ENCODE measurements at places on chromosomes 4 and X. TPM values are rescaled to one million over a fixed set of nuclear protein-coding genes. Genes with fewer than 3 reads are reported as not detected.

- H3K4me3 ChIP-seq: no peak overlapping the region
- no peak for DNase-seq
- no peaks in the 10 kb centered on the region for H3K36me3 ChIP-seq
- no peaks in the 10 kb centered on the region for H3K27me3 ChIP-seq
- no peak overlapping the region for H3K27ac ChIP-seq
- peaks cover 2% of the 10 kb centered on the region for H3K4me1 ChIP-seq
Measured at GRCh38 chr4:78569306-78569821, 17.8 kb downstream of the ANXA3 start.

DNA sequence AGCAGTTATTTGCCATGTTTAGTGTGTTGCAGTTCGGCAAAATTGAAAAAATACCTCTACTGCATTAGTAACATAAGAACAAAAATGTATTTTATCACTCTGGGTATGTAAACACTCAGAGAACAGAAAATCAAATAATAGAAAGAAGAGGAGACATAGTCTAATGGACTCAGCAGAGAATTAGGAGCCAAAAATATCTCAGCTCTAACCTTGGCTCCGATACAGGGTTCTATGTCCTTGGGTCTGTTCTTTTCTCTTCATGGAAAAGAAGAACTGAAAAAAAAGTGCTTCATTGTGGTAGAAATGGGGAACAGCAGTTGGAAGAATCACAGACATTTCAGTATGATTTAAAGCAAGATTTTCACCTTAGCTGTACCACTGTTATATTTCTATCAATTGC lies 240.5 kb upstream of the CXXC4 start:
- H3K36me3 ChIP-seq: no peaks in the 10 kb centered on the region
- no peak for DNase-seq
- no peaks in the 10 kb centered on the region for H3K4me1 ChIP-seq
- H3K4me3 ChIP-seq: no peak overlapping the region

GRCh38 chr4:13912966-13913365 lies 285.4 kb upstream of the BOD1L1 start:
- no peaks in the 10 kb centered on the region for H3K36me3 ChIP-seq
- DNase-seq: no peak
- H3K4me3 ChIP-seq: no peak overlapping the region
- H3K27ac ChIP-seq: no peak overlapping the region

- no peak overlapping the region for H3K4me3 ChIP-seq
- H3K36me3 ChIP-seq: no peaks in the 10 kb centered on the region
- no peak overlapping the region for H3K27ac ChIP-seq
- H3K27me3 ChIP-seq: no peaks in the 10 kb centered on the region
- no peak for DNase-seq
- no peaks in the 10 kb centered on the region for H3K4me1 ChIP-seq
Measured at GRCh38 chrX:139191746-139192385, 338.7 kb upstream of the F9 start.

DNA sequence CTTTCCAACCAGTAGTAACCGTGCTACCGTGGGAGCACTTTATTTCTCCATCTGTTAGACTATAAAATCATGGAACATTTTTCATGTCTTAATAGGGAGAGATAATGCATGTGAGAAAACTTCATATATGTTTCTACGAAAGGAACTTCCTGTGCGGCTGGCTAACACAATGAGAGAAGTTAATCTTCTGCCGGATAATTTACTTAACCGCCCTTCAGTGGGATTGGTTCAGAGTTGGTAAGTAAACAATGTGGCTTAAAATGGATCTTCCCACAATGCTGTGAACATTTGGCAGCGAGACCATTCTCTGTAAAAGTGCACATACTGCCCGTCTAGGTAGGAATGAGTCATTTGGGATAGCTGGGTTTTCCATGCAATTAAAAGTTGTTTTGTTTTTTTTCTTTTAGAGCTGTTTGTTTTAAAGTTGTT lies 29.6 kb downstream of the PDK3 start:
- H3K27me3 ChIP-seq: no peaks in the 10 kb centered on the region
- H3K4me1 ChIP-seq: no peaks in the 10 kb centered on the region
- DNase-seq: no peak
- no peak overlapping the region for H3K27ac ChIP-seq

DNA sequence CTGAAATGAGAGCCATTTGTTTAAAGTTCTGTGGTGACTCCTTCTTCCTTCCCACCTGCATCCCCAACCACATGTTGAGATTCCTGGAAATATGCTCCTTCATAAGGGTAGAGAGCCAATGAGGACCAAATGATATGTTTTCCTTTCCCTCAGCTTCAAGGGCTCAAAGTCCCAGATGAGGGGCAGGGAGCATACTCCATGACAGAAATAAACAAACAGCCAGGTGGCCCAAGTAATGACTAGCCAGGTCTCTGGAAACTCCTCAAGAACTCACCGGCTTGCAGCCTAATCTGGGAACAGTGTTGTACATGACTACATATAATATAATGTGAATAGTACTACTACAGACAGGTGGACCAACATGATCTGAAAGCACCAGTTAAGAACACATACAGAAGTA lies 392.3 kb downstream of the PACRGL start:
- H3K4me3 ChIP-seq: no peak overlapping the region
- no peaks in the 10 kb centered on the region for H3K4me1 ChIP-seq
- H3K36me3 ChIP-seq: no peaks in the 10 kb centered on the region
- no peak overlapping the region for H3K27ac ChIP-seq

DNA sequence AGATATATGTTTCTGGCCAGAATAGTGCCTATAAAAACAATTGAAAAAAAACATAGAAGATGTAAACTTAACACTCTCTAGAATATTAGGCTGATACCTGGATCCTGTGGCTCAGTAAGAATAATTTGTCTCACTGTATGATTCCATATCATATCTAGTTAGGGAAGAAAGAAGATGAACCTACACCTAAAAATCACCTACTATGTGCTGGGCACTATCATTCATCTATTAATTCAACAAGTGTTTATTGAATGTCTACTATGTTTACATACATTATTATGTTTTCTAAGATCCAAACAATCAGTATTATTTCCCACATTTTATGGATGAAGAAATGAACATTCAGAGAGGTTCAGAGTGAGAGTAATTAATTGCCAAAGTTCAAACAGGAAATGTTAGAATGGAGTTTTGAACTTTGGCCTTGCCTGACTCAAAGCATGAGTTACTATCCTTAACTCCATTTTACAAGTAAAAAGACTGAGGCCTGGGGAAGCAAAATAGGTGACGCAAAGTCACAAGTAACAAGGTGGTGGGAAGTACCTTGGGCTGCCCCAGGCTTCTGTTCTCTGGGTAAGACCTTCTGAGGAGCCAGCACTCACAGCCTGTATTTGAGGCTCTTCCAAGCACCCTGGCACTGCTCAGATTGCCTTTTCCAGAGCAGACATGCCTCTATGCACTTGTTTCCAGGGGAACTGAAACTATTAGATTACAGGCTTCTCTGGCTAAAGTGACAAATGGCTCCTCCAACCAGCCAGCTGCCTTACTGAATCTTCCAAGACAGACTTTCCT lies 111.1 kb upstream of the ACSL4 start:
- no peak overlapping the region for H3K27ac ChIP-seq
- H3K4me1 ChIP-seq: no peaks in the 10 kb centered on the region
- no peak overlapping the region for H3K4me3 ChIP-seq
- no peak for DNase-seq
- H3K27me3 ChIP-seq: no peaks in the 10 kb centered on the region
- H3K36me3 ChIP-seq: no peaks in the 10 kb centered on the region

Gene TCEAL4
- 333 TPM for total RNA-seq

DNA sequence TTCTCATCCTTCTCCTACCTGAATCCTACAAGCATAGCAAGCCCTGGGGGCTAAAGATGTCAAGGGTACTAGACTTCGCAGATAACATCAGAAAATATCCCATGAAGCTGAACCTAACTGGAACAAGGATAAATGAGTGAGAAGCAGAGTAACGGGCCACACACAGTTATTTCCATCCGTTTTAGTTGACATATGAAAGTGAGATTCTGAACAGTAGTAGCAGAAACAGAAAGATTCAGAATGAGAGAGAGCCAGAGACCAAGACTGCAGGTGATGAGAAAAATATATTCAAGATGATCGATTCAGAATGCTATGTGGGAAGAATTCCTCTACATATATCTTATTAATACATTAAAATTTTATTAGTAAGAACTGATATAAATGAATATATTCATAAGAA lies 165.1 kb downstream of the TSPAN5 start:
- H3K36me3 ChIP-seq: no peaks in the 10 kb centered on the region
- no peak for DNase-seq
- no peak overlapping the region for H3K4me3 ChIP-seq
- H3K4me1 ChIP-seq: peaks cover 13% of the 10 kb centered on the region
- H3K27ac ChIP-seq: peak overlapping the region; percentile 15

GRCh38 chr4:147052361-147052760 lies 106.7 kb upstream of the TTC29 start:
- H3K27me3 ChIP-seq: no peaks in the 10 kb centered on the region
- DNase-seq: no peak
- no peak overlapping the region for H3K27ac ChIP-seq
- H3K36me3 ChIP-seq: no peaks in the 10 kb centered on the region
- no peak overlapping the region for H3K4me3 ChIP-seq

DNA sequence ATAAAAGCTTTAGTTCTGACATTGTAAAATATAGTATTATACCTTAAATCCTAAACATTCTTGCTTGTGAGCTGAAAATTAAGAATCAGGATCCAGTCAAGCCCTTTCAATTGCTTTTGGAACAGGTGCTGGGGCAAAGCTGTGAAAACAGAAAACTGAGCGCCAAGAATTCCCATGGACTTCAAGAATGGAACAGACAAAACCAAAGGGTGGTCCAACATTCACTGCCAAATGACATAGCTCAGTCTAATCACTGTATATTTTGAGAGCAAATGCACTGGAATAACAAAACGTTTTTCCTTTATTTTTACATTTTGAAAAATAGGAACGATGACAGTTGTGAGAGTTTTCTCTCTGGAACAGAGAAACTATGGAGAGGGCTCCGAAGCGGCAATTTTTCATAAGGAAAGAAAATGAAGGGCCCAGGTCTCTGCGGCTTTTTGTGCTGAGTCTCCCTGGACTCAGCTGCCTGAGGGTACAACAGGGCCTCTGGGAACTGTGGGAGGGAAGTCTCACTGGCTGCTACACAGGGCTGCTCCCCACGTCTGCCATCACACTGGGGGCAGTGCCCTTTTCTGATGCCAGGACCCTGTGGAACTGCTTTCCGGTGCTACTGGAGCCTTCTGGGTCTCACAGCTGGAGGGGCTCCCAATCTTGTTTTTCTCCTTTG lies 56.0 kb upstream of the BMPR1B start:
- no peaks in the 10 kb centered on the region for H3K4me1 ChIP-seq
- H3K27me3 ChIP-seq: no peaks in the 10 kb centered on the region
- no peak overlapping the region for H3K4me3 ChIP-seq
